ENCODE measurements at places on chromosomes 1 and 21.
A peak's percentile ranks its signal among the peaks of the same experiment; 100 is the strongest.

DNA sequence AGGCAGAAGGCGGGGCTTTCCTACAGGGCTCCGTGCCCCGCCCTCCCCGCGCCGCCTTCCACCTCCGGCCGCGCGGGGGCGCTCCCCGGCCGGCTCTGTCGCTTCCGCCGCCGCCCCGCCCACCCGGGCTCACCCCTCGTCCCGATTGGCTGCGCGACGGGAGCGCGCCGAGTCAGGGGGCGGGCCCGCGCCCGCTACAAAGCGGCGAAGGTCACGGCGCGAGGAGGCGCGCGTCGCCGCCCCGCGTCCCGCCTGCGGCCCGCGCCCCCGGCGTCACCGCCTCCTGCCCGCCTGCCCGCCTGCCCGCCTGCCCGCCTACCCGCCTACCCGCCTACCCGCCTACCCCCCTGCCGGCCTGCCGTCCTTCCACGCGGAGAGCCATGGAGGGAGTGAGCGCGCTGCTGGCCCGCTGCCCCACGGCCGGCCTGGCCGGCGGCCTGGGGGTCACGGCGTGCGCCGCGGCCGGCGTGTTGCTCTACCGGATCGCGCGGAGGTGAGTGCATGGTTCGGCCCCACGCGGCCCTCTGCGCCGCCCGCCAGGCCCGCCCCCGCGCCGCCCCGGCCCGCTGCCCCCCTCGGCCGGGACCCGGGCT, at the start of gene TMEM201:
Gene TMEM201 (plus strand): TSS at position 361 of the 593 bp plus-strand sequence. CDS start 20 bp downstream, at position 381.
- peak; percentile 96 for DNase-seq

DNA sequence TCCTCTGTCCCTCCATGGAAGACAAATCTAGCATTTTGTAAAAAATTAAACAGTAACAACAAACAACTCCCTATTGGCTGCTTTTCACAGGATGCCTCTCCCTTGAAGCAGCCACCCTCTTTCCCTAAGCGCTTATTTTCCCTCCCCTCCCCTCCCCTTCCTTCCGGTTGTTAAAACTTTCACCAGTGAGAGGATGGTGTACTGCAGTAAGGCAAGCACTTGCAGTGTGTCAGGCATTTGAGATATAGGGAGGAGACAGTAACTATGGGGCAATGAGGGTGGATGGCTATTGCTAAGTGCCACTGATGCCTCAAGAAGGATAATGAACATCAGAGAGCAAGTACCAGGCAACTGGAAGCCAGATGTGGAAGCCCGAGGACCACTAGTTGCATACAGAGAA, 19.1 kb upstream of the KIAA1614 start:
- DNase-seq: no peak

DNA sequence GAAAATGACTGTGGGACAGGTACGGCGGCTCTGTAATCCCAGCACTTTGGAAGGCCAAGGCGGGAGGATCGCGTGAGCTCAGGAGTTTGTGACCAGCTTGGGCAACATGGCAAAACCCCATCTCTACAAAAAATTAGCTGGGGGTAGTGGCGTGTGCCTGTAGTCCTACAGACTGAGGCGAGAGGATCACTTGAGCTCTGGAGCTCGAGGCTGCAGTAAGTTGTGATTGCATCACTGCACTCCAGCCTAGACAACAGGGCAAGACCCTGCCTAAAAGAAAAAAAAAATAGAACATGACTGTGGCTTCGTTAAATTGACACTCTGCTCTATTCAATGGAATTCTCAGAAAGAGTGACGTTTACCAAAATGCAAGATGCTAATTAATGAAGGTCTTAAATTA, 3.9 kb upstream of the DBT start:
- DNase-seq: no peak

DNA sequence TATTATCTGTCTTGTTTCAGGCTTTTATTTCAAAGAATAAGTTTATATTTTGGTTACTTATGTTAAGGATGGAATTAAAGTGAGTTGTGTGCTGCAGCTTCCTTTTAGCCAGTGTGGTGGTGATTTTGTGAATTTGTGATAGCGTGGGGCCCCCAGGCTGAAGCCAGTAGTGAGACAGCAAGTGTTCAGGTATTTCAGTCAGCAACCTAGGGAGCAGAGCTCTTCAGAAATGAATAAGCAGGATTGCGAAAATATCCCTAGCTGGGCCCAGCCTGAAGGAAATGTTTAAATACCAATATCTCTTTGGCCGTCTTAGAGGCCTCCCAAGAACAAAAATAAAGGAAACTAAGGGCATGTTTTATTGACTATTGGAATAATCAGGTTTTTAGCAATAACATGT, 150.8 kb upstream of the C1orf105 start:
- no peak for DNase-seq

- no peak for DNase-seq
Measured at GRCh38 chr1:189253601-189254350, 1223.9 kb downstream of the BRINP3 start.

DNA sequence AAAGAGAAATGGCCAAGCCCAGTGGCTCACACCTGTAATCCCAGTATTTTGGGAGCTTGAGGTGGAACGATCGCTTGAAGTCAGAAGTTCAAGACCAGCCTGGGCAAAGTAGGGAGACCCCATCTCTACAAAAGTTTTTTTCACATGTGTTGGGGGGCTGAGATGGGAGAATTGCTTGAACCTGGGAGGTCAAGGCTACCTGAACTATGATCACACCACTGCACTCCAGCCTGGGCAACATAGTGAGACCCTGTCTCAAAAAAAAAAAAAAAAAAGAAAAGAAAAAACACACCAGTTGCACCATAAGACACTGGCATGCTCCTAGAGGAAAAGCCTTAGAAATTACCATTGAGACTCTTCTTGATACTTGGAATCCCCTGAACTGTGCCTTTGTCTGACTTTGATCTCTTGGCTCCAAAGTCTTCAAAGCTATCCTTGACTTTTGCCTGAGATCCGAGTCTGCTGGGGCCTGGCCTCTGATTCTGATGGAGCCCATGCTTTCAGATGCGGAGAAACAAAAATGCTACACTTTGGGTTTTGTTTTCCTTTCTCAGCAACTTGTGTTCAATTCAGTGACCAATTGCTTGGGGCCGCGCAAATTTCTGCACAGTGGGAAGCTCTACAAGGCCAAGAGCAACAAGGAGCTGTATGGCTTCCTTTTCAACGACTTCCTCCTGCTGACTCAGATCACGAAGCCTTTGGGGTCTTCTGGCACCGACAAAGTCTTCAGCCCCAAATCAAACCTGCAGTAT, 33.7 kb downstream of the ATP5PO start:
- no peak for DNase-seq

GRCh38 chr1:24416666-24417391, 1.2 kb downstream of the NIPAL3 start:
- peak; percentile 76 for DNase-seq
